ENCODE measurements at places on chromosomes 3 and 15.

GRCh38 chr3:126287171-126287535 lies 70.1 kb downstream of the KLF15 start:
- DNase-seq: no peak

- no peak for DNase-seq
These were observed 15.3 kb downstream of the MRPL47 start for GRCh38 chr3:179589143-179589542.

- no peak for DNase-seq
These were observed 69.2 kb upstream of the COL6A5 start for GRCh38 chr3:130276203-130276803.

DNA sequence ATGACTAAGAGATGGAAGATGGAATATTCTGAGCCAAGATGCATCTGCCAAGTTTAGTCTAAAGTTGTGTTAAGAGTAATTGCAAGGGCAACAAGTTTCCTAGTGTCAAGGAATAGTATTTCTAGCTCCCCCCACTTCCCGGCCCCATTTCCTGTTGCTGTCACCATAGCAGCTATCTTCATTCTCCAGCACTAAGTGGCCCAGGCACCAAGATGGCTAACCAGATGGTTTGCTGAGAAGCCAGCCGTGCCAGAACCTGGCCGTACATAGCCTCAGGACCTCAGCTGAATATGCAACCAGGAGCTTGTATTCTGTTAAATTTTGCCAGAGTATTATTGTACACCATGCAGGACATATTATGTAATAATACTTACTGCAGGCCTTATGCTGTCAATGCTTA lies 108.8 kb upstream of the UMPS start:
- no peak for DNase-seq

DNA sequence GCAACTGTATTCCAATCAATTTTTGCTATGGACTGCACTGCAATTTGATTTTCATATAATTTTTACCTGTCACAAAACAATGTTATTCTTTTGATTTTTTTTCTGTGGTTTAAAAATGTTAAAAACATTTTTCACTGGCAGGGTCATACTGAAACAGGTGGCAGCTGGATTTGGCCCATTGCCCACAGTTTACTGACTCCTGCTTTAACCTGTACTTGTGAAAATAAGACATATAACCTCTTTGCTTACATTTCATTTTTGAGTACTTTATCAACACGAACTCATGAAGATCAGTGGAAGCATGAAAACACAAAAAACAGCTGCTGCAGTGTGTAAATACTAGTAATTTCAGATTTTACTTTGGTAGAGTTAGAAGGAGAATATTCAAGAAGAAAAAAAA lies 313.1 kb downstream of the WDR72 start:
- DNase-seq: no peak

GRCh38 chr3:50388016-50388719 lies 28.8 kb upstream of the TMEM115 start:
- no peak for DNase-seq
